ENCODE measurements at places on chromosomes 11 and 22.

DNA sequence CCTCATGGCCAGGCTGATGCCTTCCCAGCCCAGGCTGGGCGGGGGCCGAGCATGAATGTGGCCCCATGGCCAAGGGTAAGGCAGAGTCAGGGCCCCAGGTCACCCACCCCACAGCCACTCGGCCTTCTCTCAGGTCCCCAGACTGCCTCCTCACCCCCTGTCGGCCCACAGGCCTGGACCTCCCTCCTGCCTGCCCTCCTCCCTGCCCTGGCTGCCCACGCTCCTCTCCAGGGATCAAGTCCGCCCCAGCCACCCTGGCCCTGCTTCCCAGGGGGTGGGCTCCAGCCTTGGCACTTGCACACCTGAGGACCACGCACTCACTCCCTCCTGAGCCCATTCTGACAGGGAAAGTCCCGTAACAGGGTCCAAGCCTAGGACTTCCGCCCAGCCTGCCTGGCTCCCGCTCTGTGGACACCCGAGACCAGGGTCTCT lies 37.8 kb upstream of the TH start:
- DNase-seq = no peak

- DNase-seq = no peak
Observed at GRCh38 chr11:76978818-76979217, 55.4 kb upstream of the B3GNT6 start.

DNA sequence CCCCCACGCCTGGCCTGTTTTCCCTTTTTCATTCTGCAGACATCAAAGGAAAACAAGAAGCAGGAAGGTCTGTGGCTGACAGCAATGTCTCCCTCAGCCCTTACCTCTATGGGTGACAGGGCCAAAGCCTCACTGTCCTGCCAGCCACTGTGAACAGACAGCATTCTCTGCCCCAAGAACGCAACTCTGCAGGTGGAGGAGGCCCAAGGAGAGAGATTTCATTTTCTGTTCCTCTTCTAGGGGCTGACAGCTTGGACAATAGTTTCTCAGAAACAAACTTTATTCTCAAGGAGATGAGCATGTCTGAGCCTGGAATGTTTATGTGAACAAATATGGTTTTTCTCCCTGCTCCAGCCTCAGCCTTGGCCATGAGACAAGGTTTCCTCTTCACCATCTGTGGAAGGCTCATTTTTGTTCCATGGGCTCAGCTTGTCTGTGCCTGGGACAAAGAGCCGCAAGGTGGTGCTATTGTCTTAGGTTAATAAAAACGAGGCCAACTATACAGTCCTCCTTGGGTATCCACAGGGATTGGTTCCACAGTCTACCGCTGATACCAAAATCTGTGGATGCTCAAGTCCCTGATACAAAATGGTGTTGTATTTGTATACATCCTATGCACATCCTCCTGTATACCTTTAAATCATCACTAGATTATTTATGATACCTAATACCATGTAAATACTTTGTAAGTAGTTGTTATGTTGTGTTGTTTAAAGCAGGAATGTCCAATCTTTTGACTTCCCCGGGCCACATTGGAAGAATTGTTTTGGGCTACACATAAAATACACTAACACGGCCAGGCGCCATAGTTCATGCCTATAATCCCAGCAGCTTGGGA lies 5.8 kb downstream of the PIWIL3 start:
- DNase-seq = peak; percentile 68

- DNase-seq = no peak
Observed at GRCh38 chr11:45395421-45395820, 109.3 kb upstream of the SYT13 start.

DNA sequence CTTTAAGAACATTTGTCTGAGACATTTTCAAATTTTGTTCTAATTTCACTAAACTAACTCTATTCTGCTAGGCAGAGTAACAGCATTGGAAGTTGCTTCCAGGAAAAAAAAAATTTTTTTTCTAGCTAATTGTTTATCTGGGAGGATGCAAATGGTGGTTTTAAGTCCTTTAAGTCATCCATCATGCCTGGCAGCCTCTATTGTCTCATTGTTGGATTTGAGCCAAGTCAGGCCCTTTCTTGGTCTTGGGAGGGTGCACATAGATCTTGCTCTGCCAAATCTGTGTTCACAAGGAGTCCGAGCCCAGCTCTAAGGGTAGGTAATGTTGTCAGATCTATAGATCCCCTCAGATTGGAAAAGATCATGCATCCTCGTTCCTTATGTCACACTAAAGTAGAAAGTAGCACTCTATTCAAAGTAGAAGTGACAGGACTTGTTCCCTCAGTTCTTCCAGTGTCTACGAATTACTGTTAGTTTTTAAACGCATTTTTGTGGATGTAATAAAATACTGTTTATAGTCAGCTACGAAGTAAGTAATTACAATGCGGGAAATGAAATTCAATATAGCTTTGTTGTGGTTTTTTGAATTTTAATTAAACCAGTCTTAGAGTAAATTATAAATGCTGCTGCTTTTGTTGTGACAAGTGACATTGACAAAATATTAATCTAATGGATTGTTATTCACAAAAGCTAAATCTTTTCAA lies 166.0 kb upstream of the RASSF10 start:
- no peak for DNase-seq

GRCh38 chr22:50071432-50072166 lies 13.5 kb upstream of the TTLL8 start:
- DNase-seq = no peak

- DNase-seq = no peak
Observed at GRCh38 chr11:47510209-47510608, 42.7 kb downstream of the CELF1 start.

DNA sequence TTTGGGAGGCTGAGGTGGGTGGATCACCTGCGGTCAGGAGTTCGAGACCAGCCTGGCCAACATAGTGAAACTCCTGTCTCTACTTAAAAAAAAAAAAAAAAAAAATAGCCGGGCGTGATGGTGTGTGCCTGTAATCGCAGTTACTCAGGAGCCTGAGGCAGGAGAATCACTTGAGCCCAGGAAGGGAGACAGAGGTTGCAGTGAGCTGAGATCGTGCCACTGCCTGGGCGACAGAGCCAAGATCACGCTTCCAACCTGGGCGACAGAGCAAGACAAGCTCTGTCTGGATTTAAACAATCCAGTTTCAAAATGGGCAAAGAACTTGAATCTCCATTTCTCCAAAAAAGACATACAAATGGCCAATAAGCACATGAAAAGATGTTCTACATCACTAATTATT lies 12.5 kb downstream of the LMO2 start:
- DNase-seq = no peak

DNA sequence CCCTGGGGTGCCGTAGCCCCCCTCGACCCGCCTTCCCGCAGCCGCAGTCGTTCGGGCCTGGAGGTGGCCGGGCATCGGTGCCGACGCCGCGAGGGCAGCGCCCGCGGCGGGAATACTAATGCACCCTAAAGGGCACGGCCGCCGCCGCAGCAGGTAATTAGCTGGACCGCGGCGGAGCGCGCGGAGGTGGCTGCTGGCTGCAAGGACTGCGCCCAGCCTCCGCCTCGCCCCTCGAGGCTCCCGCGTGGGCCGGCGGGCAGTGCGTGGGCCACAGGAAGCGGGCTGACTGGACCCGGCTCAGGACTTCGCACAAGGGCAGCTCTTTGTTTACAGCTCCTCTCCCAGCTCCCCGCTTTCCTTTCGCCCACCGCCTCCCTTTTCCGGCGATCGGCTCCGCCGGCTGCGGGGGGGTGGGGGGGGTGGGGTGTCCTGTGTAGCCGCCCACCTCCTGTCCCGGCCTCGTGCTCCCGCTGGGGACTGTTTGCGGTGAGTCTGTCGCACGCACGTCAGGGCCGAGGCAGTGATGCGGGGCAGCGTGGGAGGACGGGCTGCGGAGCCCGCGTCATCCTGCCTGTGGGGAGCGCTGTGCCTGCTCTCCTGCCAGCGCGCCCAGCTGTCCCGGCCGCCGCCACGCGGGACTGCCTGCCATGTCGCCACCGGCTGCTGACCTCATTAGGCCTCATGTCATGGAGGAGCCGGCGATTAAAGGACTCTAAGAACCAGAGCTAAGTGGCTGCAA lies 53.2 kb downstream of the GRIK4 start:
- peak; percentile 81 for DNase-seq

DNA sequence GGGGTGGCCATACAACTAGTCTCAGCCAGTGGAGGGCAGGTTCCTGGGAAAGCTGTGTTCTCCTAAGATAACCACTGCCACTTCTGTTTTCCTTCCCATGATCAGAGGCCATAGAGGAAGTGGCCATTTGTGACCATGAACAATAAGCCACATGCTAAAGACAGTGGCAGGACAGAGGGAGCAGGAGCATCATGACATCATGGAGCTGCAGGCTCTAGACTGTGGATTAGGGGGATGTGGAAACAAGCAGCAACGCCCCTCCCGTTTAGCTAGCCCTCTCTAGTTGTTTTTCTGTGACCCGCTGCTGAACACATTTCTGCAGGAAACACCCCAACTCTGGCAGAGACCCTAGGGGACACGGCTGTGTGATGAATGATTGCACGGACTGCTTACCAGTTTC lies 195.0 kb upstream of the NECTIN1 start:
- DNase-seq = no peak

GRCh38 chr11:28837599-28837998 lies 729.4 kb downstream of the METTL15 start:
- no peak for DNase-seq

DNA sequence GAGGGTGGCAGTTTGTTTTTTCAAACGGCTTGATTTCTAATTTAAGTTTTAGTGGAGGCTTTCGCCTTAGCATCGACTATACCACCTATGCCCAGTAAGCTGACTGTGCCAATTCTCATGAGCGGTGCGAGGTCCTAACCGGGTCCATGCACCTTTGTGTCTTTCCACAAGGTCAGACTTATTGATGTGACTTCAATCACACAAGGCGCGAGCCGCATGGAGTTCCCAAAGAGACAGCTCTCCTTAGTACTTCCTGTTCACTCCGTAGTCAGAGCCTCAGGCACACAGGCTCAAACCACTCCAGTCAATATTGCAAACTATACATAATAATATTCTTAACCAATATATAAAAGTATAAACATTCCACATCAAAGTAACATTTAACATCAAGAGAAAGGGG lies 18.2 kb downstream of the ST14 start:
- DNase-seq = no peak

- no peak for DNase-seq
Observed at GRCh38 chr11:32830796-32831195, 1.1 kb downstream of the PRRG4 start.

DNA sequence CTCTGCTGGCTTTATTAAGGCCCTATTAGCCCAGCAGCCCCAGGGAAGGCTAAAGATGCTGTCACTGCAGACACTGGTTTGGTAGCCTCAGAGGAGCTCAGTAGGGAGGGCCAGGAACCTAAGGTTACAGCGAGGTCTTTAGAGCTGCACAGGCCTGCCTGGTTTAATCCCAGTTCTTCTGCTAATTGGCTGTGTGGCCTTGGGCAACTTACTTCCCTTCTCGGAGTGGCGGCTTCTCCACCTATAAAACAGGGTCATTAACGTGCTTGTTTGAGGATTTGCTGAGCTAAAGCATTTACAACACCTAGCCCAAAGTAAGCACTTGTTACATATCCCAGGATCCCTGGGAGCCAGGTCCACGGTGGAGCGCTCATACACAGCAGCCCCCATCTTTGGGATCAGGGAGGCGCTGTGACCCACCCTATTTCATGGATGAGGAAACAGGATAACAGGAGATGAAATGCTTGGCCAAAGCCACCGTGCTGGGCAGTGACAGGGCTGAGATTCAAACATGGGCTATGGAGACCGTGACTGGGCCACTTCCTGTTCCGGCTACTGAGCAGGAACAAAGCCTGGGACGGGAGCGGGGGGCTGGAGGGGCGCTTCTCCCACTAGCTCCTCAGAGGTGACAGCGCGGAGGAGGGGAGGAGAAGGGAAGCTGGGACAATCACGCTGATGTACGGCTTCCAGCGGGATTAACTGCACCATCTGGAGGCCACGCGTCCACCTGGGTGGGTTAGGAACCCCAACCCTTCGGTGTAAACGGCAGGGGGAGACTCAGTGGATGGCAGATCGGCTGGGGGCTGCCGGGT lies 61.5 kb downstream of the IGLL1 start:
- DNase-seq = no peak

DNA sequence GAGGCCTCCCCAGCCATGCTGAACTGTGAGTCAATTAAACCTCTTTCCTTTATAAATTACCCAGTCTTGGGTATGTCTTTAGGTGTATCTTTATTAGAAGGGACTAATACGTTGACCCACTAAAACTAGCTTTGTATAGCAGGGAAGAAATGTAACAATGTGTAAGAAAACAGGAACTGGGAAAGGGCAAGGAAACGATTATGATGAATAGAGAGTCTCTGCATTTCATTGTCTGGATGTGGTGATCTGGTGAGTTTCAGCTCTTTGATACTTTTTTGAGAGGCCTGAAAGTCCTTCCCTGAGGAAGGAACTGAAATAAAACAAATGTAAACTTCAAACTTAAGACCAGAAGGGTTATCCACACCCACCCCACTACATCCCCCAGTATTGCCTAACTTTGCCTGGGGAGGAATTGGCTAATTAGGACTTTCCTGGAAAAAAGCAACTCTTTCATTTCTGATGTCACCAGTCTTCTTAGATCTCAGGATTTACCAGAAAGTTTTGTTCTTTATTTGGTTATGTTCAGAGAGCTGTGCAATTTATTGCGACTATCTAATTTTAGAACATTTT lies 119.0 kb downstream of the LDLRAD3 start:
- no peak for DNase-seq

DNA sequence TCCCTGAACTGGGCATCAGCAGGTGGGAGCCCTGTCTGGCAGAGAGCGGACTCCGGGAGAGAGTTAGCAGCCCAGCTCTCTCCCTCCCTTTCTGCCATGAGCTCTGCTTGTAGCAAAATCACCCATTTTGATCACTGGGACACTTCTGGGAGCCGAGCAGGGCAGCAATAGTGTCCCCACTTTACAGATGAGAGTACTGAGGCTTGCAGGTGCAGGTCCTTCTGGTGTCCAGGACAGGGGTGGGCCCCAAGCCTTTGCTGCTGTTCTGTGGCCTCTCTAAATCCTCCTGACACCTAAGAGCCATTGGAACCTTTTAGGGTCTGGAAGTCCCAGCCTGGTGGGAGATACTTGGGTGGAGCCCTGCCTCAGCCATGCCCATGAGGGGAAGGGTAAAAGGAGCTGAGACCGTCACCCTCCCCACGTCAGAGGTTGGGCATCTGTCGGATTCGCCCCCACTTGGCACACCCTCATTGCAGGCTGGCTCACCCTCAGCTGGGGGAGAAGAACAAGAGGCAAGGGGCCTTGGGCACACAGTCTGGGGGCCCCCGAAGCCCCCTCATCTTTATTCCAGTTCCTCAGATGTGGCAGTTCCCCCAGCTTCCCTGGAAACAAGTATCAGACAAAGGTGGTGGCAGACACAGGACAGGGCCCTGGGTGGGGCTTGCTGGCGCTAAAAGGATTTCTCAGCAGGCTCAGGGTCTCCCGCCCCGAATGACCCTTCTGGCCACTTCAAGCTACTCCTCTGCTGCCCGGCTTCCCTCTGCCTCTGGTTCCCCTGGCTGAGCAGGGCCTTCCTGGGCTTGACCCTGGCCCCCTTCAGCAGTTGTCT lies 4.5 kb downstream of the RIN1 start:
- no peak for DNase-seq

DNA sequence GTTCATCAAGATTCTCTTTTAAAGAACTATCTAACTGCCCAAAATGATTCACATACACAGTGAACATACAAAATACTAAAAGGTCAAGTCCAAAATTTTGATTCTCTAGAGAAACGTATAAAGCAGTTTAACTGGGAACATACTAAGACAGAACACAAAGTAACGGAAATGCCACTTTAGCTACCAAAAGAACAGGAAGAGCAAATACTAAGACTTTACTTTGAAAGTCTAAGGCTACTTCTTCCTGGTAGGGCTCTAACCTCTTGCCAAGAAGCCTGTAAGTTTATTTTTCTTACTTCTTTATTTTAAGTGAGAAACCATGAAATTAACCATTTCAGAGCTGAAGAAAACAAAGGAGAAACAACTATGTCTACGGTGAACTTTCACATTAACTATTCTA lies 6.2 kb downstream of the PICALM start:
- no peak for DNase-seq
